Stimulated activated CD4-positive, alpha-beta T cell treated with anti-CD3 and anti-CD28 coated beads, Interleukin-1b, Interleukin-23, amount 100 ng/mL, for 1 hour (primary cell): ENCODE measurements at places on chromosomes 1 and 21.
A peak's percentile ranks its signal among the peaks of the same experiment; 100 is the strongest.

- DNase-seq = no peak
Observed at GRCh38 chr1:169877800-169878491, 15.8 kb downstream of the SCYL3 start.

- no peak for DNase-seq
Observed at GRCh38 chr1:206772243-206772937, at the start of gene IL10. IL10 (minus strand) TSS chr1:206772494; CDS start chr1:206772435, 59 bp downstream.

DNA sequence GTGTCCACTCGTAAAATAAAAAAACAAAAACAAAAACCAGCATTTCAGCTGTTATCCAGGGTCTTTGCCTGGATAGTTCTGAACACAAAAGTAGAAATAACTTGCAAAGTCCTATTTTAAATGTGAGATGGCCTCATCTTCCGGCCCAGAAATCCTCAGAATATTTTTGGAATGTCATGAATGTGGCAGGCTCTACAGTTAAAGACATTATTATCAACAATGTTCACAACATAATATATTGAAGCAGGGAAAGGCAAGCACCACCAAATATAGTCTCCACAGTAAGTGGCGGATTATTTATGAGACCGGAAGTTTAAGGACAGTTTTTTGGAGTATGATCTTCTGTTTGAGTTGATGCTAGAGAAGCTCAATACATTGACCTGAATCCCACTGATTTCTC is 1.2 kb upstream of the C1orf198 start:
- DNase-seq = no peak

GRCh38 chr1:113978863-113979702 is at the start of gene OLFML3:
OLFML3 (plus strand) TSS chr1:113979474; CDS start chr1:113979517, 43 bp downstream.
- peak; percentile 22 for DNase-seq

GRCh38 chr1:231068762-231069161 is 28.7 kb upstream of the FAM89A start:
- no peak for DNase-seq
